ENCODE measurements at places on chromosomes 5 and 9. TPM values are rescaled to one million over a fixed set of nuclear protein-coding genes. Genes with fewer than 3 reads are reported as not detected.

DNA sequence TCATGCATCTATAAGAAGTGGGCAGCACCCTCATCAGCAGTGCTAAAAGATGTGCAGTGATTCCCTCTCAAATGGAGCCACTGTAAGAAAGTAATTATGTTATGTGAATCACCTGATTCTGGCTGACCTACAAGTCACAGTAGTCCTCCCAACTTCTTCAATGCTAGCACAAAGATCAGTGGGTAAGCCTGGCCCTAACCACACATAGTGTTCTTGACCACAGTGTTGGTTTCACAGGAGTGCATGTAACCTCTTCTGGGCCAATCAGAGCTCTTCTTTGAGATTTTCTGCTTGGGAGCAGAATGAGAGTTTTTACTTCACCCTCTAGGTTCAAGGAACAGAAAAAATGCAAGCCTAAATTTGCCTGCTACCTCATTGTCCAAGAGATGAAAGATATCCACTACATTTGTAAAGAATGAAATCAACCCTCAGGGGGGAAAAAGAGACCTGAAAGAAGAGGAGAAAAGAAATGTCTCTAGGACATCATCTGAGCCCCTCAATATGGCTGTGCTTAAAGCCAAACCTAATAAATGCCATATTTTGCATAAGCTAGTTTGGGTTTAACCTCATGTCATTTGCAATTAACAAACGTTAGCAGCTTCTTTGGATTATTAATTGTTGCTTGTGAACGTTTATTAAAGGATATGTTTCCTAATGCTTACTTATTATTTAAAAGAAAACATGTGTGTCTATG is 65.3 kb upstream of the ADRB2 start:
- no peaks in the 10 kb centered on the region for H3K36me3 ChIP-seq
- H3K27ac ChIP-seq, result no peak overlapping the region
- H3K4me3 ChIP-seq, result no peak overlapping the region
- H3K27me3 ChIP-seq, result no peaks in the 10 kb centered on the region

DNA sequence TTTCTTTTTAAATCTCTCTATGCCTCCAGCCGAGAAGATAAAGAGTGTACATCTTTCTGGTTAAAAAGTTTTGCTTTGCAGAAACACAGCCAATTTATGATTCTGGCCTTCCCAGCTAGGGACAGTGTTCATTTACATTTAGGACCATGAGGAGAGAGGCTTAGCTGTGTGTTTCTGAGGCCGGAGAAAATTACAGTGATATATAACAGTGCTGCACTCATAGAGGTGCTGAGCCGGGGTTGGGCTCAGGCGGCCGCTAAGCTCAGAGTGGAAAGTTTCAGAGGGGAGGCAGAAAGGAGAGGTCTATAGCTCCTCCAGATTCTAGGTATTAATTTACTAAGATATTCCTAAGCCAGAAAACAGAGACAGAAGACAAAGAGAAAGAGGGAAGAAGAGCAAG is 37.0 kb upstream of the LCP2 start:
- no peaks in the 10 kb centered on the region for H3K27me3 ChIP-seq
- H3K4me1 ChIP-seq, result peaks cover 5% of the 10 kb centered on the region
- H3K4me3 ChIP-seq, result no peak overlapping the region
- no peak for DNase-seq

The OR2Y1 gene
- total RNA-seq, result not detected

The TEX48 gene
- not detected for total RNA-seq

The ACTBL2 gene
- not detected for total RNA-seq

The PROB1 gene
- 1.2 TPM for total RNA-seq

All from osteoblast (primary cell).